Stimulated activated CD8-positive, alpha-beta memory T cell treated with anti-CD3 and anti-CD28 coated beads, Interleukin-2, amount 100 ng/mL, for 1 hour (primary cell): ENCODE measurements at places on chromosomes 11 and 22.

- no peak for DNase-seq
These were observed 24.9 kb downstream of the USH1C start for GRCh38 chr11:17519061-17519885.

GRCh38 chr11:2882396-2883110, 3.0 kb downstream of the CDKN1C start:
- no peak for DNase-seq

DNA sequence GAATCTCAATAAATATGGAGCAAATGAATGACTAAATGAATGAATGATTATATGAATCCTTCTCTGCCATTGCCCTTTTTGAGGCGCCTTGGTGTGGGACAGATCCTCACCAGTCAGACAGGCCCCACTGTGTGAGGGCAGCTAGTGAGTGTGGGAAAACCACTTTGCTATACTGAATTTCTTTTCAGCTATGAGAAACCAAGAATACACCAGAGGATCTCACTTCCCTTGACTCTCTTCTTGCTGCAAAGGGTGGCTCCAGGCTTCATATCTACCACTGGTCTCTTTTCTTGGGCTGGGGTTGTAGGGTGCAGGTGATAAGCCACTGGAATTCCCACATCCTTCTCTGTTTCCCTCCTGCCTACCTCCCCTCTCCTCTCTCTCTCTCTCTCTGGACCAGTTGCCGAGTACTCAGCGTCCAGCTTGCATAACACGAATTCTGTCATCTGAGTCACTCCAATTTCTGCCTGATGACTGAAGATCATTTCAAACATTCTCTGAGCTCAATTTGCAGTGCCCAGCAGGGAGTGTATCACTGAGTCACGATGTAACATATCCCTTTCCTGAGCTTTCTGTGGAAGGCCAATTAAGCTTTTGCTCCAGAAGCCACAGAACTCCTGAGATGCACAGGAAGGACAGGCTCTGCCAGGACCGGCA, 304.3 kb upstream of the NCAM1 start:
- no peak for DNase-seq

DNA sequence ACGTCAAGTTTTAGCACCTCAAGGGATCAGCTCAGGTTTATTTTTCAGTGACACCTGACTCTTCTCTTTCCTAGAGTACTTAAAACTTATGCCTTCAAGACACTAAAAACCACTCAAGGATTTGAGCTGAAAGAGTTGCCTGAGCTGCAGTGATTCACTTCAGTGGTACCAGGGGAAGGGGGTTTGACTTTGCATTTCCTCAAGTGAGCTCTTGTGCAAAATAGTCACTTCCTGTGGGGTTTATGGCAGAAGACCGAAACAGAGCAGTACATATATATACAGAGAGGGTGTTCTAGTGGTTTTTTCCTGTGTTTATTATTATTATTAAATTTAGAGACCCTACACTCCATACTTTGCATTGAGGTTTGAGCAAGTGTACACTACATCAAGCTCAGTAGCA, 60.7 kb downstream of the DBX1 start:
- DNase-seq: no peak

- DNase-seq: no peak
These were observed 407.0 kb downstream of the TENM4 start for GRCh38 chr11:79033833-79034232.

- DNase-seq: no peak
These were observed 229.0 kb upstream of the ZC3H12C start for GRCh38 chr11:109864151-109864661.

DNA sequence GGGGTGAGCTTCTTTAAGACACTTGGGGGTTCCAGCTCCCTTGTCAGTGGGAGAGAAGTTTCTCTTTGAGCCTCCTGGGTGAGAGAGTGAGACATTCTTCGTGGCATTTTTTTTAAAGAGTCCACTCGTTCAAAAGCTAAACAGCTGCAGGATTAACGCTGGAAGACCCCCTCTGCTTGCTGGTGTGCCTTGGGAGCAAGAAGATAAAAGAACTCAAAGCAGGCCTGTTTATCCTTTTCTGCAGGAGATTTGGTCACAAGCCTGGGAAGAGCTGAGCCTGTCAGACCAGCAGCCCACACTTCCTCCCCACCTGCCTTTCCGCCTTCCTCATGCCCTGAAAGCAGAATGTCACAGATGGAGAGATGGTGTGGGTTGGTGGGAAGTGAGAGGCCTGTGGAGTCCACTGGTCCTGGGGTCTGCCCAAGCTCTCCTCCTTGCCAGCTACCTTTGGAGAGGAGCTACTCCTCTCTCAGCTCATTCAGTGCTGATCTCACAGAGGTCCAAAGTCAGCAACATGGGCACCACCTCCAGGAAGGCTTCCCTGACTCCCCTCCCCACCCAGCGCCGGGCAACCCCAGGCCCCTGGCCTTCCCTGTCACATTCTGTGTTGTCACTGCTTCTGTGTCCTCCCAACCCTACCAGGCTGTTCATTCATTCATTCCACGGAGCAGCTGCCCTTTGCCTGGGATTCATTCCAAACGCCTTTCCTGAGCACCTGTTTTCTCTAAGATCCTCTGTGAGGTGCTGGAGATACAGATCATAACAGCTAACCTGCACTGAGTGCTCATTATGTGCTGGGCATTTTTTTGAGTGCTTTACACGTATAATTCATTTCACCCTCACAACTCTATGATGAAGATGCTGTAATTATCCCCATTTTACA, 6.7 kb downstream of the GDPD5 start:
- no peak for DNase-seq

- DNase-seq: no peak
These were observed 25.2 kb upstream of the PLET1 start for GRCh38 chr11:112285841-112286311.

DNA sequence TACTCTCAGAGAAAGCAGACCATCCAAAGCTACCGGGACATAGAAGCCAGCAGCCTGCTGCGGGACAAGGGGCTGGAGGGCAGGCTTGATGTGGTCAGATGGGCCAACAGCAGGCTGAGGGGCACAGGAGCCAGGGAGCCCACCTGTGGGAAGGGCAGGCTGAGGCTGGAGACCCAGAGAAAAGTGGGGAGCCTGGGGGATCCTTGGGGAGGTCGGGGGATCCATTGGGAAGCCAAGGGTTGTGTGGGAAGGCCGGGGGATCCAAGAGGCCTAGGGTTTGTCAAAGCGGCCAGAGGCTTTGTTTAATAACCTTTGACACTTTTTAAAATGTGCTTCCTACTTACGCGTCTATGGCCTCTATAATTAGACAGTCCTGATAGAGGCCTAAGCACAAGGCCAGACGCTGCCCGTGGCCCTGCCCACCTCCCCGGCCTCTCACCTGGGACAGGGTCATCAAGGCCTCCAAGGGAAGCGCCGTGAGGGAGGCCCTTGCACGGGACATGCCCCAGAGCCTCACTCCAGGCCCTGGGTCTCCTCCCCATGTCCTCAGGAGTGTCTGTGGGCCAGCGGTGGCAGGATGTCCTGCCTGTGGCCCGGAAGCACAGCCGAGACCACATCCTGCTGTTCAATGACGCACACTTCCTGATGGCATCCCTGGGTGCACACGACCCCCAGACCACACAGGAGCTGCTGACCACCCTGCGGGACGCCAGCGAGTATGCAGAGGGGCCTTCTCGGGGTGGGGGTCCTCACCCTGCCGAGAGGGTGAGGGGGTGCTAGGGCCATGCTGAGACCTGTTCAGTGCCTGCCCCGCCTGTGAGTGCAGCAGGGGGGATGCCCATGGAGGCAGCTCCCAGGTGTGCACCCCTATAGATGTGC, 8.6 kb upstream of the GTSE1 start:
- DNase-seq: no peak

DNA sequence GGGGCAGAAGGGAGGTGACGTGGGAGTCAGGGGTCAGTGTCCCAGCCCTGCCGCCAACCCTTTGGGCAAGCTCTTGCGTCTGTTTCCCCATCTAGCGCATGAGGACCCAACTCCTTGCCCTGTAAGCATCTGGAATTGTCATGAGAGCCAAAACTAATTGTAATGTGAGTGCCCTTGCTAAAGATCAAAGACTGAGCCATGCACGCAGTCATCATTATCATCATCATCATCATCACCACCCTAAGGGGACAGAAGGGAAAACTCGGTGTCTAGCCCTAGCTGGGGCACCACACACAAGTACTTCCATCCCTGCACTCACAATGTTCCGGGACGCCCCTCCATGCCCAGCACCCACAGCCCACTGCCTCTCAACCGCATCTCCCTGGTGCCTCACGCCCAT, 2.5 kb downstream of the LIF start:
- DNase-seq: no peak

DNA sequence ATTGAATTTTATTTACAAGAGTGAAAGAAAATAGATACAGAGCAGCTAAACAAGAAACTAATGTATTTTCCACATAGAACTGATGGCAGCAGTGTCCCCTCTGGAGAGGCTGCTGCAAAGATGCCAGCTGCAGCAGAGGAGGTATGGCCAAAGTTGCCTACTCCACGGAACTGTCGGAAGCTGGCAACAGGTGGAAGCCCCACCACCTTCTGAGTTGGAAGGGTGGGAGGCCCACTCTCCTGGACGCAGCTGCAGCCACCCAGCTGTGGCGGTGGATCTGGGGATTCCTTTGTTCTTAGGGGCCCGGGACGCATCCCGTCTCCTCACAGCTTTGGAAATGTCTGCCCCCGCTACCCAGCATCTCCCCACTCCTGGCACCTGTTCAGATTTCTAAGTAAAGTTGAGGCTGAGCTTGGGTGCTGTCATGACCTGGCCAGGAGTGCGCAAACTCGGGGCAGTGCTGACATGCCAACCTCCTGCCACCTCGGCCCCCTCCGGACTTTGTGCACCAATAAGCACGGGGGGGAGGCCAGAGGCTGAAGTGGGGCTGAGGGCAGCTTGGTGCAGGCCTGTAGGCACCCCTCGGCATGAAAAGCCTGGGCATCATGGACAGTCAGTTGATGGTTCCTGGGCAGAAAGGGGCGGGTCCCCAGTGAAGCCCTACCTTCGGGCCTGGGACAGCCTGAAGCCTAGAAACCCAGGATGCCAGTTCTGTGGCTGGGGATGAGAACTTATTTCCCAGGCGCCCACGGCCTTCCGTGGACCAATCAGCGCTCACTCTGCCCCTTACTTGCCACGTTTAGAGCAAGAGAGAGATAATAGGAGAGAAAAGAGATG, 1071.4 kb downstream of the JRKL start:
- DNase-seq: no peak

DNA sequence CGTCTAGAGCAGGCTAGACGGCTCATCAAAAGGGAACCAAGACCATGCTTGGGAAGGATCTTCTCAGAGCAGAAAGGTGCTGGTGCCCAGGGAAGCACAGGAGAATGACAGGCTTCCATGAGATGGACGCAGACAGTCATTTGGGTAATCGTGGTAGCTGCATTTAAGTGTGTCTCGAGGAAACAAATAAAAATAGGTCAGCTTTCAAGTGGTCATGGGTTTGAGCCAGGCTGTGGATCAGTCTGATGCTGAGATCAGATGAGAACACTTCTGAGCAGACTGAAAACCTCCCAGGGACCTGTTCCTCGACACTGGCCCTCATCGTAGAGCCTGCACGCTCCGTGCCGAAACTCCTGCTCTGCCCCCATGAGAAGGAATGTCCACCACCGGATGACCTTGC, 4.7 kb downstream of the CARS1 start:
- DNase-seq: no peak
